Motor neuron (in vitro differentiated cells): ENCODE measurements at places on chromosomes 2 and 18. TPM values are rescaled to one million over a fixed set of nuclear protein-coding genes. Genes with fewer than 3 reads are reported as not detected.

CDH2 gene
- 79.1 and 84.8 TPM in 2 replicates for total RNA-seq

TSPYL6 gene
- total RNA-seq = 0.87 and 0.90 TPM in 2 replicates

LAMA3 gene
- total RNA-seq = 3.5 and 16.4 TPM in 2 replicates

TMEM17 gene
- 2.8 TPM in 2 replicates for total RNA-seq

HJURP gene
- 0.11 and 0.71 TPM in 2 replicates for total RNA-seq
